ENCODE measurements at places on chromosomes 5 and 9.

GRCh38 chr5:86625148-86625547, 7.4 kb downstream of the COX7C start:
- DNase-seq, result no peak

- DNase-seq, result no peak
These were observed 117.5 kb downstream of the TTC39B start for GRCh38 chr9:15189481-15189880.

DNA sequence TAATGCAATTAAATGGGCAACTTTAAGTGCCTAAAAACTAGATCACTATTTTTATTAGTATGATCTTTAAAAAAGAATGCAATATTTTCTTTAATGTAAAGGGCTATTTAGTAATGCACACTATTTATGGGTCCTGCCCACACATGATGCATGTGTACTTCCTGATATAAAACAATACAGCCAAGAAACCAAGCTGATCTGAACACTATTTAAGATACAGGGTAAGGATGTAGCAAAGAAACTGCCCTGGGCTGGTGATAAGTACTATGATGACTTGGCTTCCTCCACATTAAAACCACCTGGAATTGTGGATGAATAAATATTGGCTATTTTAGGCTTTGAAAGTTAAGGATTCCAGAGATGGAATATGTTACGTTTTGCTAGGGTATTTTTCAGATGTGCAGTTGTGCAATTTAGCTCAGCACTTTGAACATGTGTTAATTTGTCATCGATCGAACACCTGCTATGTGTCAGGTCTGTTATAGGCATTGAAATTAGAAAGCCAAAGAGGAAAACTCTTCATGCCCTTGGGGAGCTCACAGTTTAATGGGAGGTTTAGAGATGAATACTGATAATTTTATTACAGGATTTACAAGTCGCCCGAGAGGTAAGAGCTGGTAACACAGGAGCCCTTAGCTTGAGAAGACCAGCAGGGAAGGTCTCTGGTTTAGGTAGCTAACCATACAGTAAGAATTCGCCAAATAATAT, 276.7 kb downstream of the PLK2 start:
- no peak for DNase-seq

GRCh38 chr5:130092991-130093390, 188.7 kb downstream of the CHSY3 start:
- DNase-seq, result no peak

DNA sequence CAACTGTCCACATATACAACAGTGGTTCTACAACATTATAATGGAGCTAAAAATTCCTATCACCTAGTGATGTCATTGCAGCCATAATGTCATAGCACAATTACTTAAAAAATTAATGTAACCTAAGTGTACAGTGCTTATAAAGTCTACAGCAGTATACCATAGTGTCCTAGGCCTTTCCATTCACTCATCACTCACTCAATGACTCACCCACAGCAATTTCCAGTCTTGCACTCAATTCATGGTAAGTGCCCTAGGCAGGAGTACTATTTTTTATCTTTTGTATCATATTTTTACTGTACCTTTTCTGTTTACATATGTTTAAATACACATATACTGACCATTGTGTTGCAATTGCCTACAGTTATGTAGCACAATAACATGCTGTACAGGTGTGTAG, 9.6 kb upstream of the PUM3 start:
- no peak for DNase-seq

GRCh38 chr9:121009650-121010049, 40.4 kb downstream of the C5 start:
- DNase-seq, result peak; percentile 8

- no peak for DNase-seq
These were observed 980.8 kb upstream of the DMAC1 start for GRCh38 chr9:8780386-8780785.

DNA sequence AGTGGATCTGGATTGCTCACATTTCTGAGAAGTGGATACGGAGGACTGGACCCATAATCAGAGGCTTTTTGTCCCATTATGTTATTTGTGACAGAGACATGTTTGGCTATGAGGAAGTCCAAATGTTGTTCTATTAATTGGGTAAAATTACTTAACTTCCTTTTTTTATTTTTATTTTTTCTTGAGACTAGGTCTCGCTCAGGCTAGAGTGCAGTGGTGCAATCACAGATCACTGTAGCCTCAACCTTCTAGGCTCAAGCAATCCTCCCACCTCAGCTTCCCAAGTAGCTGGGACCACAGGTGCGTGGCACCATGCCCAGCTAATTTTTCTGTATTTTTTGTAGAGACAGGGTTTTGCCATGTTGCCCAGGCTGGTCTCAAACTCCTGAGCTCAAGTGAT, 11.9 kb upstream of the PGGT1B start:
- DNase-seq, result peak; percentile 49

GRCh38 chr5:120808135-120808534, 344.0 kb downstream of the PRR16 start:
- no peak for DNase-seq

DNA sequence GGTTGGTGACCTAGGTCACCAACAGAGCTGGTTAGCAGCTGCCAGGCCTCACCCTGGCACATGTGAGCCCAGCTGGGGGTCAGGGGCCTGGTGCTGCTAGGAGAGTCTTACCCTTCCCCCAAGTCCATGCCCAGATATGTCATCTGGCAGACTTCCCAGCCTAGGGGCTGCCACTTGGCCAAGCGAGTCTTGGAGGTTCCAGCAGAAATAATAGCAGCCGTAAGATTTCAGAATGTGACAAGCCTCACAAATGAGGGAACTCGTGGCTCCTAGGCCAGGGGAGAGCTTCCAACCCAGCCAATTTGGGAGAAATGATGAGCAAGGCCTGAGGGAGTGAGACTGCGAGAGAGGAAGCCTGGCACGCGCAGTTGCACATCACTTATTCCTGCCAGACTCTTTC, 11.1 kb downstream of the URM1 start:
- no peak for DNase-seq

GRCh38 chr5:102801371-102801770, 46.3 kb downstream of the PAM start:
- DNase-seq, result no peak

- DNase-seq, result no peak
These were observed 944.5 kb upstream of the CTNND2 start for GRCh38 chr5:12848709-12849108.

DNA sequence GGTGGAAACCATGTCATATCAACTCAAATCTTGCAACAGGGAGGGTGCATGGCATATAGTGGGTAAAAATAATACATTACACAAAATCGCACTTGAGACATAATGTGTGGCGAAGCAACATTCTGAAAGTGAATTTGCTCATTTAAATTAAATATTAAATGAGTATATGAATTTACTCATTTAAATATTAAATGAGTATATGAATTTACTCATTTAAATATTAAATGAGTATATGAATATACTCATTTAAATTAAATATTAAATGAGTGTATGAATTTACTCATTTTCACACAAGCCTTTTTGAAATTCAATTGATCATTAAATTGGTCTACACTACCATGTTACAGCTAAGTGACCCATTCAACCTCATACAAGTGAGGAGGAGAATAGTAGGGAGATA, 10.5 kb downstream of the MAST4 start:
- DNase-seq, result no peak

DNA sequence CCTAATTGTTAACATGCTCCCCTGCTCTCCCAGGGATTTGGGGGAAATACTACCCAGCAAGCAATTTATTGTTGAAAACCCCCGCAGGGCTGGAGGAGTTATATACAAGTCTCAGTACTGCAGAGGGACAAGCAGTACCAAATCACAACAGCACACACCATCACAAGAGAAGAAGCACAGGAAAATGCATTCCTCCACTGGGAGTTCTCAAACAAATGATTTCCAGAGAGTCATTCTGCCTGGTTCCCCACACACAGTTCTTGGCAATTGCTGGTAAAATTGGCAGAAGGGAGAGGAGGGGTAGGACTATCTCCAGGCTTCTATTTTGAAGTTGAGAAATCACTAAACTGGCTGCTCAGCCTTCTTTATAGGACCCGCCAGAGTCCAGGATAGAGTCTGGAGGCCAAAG, 16.8 kb downstream of the SIL1 start:
- no peak for DNase-seq

DNA sequence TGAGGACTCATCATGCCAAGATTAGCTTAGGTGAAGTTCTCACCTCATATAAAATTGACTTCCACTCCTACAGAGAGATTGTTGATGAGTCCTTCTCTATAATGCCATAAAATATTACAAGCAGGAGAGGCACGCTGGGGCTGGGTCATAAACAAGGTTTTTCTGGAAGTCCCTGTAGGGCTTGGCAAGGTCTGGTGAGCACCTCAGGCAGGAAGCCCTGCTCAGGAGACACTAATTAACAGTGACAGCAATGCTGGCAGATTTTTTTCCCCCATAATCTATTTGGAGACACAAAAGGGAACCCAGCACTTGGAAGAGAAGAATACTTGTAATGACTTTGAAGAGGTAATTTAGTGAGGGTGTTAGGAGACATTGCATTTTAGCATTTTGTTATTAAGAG, 118.7 kb downstream of the DIRAS2 start:
- no peak for DNase-seq

- DNase-seq, result peak; percentile 30
These were observed 382.3 kb downstream of the ACTL7B start for GRCh38 chr9:108473209-108474112.

DNA sequence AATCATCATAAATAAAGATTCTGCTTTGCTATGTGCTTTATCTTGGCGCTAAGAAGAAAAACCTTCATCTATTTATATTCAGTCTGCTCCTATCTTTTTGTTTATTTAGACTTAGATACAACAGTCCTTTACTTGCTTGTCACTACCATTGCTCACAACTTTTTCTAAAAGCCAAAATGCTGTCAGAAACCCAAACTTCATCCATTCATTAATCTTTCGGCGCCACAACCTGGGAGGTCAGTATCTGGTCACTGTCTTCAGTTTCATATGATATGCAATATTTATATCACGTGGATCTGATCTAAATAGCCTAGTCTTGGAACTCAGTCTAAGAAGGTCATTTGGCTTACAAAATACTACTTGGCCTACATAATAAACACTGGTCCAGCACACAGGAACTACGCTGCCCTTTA, 159.3 kb upstream of the TARS1 start:
- no peak for DNase-seq

DNA sequence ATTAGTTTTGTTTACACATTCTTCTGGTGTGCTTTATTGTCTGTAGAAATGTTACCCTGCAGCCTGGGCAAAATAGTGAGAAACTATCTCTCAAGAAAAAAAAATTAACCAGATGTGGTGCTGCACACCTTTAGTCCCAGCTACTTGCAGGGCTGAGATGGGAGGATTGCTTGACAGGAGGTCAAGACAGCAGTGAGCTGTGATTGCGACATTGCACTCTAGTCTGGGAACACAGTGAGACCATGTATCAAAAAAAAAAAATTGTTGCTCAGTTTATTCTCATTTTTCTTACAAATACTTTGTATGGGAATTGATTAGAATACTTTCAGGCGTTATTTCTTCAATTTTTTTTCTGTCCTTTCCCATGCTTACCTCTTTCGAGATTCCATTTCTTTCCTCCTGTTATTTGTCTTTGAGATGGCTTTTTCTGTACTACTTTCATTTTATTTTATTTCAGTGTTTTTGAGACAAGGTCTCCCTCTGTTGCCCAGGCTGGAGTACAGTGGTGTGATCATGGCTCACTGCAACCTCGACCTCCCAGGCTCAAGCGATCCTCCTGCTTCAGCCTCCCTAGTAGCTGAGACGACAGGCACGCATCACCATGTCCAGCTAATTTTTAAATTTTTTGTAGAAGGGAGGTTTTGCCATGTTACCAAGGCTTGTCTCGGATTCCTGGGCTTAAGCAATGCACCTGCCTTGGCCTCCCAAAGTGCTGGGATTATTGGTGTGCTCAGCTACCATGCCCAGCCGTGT, 24.9 kb downstream of the TENT2 start:
- no peak for DNase-seq

DNA sequence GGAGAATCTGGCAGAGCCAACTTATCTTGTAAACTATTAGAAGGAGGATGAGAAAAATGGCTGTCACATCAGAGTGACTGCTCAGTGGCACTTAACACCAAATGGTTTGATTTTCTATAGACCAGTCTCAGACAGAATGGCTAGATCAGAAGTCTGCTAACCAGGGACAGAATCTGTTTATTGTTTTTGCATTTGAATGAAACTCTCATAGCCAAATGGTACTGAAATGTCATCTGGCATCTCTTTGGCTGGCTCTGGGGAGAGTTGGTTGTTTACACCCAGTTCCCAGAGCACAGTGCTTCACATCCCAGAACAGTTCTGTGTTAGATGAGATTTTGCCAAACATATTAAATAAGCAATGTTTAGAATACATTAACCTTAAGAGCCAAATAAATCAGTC, 106.6 kb upstream of the HMHB1 start:
- DNase-seq, result no peak

Data from suppressor macrophage treated with lipopolysaccharide for 1 hour (primary cell).